SHP77 (cell line): ENCODE measurements at places on chromosomes 2 and 18.

- DNase-seq = no peak
Measured at GRCh38 chr2:236793023-236794011, 223.7 kb downstream of the ACKR3 start.

DNA sequence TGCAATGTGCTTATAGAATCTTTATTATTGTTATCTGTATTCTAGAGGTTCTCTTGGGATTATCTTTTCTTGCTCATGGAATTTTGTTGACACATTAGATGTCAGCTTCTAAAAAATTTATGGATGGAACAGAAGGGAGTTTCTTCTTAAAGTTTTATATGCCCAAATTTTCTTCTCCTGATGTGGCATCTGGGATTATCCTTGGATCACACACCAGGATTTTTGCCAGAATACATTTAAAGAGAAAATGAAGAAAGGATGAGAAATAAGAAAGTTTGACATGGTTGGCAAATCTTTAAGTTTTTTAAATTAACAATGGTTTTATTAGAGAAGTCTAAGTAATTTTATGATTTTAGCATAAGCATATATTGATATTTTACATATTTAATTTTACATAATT is 706.7 kb upstream of the TMEFF2 start:
- DNase-seq = no peak

- no peak for DNase-seq
Measured at GRCh38 chr2:138421315-138421970, 80.1 kb upstream of the SPOPL start.

GRCh38 chr2:48946449-48947048 is 191.0 kb upstream of the LHCGR start:
- peak; percentile 30 for DNase-seq

- no peak for DNase-seq
Measured at GRCh38 chr18:74689251-74689650, 91.6 kb downstream of the ZNF407 start.

DNA sequence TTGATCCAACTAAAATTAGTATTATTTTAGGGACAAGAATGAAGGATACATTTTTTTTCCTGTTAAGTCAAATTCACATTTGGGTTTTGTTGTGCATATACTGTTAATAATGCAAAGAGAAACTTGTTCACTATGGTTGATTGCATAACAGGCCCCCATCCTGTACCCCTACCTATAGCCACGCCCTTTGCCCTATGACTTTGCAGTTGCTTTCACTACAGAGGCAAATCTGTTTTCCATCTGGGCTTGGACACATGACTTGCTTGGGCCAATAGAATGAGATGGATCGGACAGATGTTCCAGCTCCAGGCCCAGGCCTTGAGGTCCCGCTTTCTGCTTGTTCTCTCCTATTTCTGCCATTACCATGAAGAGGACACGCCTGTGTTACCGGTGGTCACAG is 278.5 kb upstream of the HNRNPA3 start:
- no peak for DNase-seq

GRCh38 chr2:63598981-63599380 is 10.2 kb downstream of the MDH1 start:
- DNase-seq = no peak

DNA sequence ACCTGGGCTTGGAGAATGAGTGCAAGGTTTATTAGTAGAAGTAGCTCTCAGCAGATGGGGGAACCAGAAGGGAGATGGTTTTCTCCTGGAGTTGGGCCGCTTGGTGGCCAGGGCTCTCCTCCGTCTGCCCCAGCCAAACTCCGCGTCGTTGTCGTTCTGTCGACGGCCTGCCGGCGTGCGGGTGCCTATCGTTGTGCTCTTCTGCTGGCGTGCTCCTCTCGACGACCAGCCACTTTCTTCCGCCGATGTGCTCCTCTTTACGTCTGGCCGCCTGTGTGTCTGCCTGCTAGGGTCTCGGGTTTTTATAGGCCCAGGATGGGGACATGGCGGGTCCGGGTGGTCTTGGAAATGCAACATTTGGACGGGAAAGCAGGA is 119.1 kb downstream of the BMPR2 start:
- no peak for DNase-seq

DNA sequence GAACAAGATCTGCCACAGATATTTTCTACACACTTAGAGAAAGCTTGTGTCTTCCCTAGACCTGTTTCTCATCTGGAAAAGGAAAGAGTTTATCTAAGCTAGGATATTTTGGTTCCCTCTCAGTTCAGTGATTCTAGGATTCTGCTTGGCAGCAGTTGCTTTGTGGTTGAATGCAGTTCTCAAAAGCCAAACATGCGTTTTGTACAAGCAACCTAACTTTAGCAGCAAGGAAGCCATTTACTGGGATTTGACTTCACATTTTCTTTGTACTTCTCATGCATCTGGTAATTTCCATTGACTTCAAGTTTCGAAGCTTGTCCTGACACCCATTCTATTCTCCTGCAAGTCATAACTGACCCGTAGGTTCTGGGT is 33.3 kb downstream of the VSNL1 start:
- DNase-seq = no peak

GRCh38 chr18:35073186-35074105 is 32.2 kb downstream of the MAPRE2 start:
- no peak for DNase-seq

DNA sequence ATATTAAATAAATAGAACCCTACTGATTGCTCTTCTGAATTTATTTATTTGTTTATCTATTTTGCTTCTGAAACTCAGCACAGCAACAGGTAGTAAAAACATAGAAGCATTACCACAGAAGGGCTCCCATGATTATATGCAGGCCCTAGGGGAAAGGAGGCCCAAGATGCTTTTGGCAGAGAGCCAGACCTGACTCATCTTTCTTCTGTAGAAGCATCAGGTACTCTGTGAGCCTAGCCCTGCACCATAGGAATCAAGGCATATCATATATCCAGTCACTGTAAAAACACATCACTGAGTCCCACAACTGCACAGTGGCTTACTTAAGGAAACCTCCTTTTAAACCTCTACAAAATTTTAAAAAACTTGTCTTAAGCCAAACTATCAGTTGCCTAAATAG is 1.8 kb downstream of the SCN9A start:
- DNase-seq = peak; percentile 75

DNA sequence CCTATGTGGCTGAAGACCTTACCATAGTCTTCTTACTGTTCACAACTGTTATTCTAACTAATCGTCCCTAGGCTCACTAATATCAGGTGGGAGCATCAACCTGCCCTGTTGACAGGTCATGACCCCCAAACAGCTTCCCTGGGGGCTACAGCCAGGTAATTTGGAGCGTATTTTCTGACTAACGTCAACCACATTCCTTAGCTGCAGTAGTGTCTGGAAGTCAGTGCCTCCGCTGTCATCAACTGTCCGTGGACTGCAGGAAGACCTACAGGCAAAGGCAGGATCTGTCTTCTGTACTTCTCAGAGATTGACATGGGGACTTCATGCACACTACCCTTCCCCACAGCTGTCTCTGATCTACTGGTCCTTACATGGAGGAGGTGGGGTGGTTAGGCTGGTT is 456.9 kb downstream of the BCL11A start:
- no peak for DNase-seq

GRCh38 chr2:20781656-20782265 is 41.1 kb downstream of the LDAH start:
- no peak for DNase-seq

DNA sequence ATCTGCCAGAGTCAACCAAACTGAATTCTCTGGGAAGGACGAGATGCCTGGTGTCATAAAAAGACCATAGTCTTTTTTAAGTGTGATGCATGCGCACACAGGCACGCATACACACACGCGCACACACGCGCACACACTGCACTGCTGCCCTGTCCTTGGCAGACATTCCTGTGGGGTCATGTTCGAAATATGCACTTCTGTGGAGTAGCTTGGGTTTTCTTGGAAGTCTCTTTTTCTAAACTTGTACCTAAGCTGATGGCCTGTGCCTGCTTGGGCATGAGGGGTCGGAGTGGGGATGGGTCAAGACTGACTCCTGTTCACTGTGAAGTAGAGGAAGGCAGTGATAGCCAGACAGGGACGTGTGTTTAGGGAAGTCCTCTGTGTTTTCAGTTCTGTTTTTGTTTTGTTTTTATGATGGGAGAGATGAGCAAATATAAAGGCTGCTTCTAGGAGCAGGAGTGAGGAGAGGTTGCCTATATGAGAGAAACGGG is 4.0 kb upstream of the RMC1 start:
- DNase-seq = no peak

DNA sequence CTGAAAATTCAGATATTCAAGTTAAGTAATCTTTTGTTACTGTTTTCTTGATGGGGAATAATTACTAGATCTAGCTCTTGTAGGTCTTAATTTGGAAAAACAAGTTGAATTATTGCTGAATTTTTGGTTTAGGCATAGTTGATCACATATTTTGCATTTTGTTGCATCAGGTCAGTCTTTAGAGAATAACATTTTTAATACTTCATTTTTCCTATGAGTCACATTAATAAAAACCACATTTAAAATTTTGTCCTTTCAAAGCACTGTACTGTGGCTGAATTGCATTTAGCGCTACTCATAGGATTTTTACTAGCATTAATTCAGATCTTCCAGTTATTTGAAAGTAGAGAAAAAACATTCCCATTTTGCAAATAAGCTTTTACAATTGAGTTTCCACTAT is 23.2 kb downstream of the MAP4K4 start:
- DNase-seq = no peak

- DNase-seq = no peak
Measured at GRCh38 chr2:202035941-202036372, 2.3 kb downstream of the FZD7 start.

- DNase-seq = no peak
Measured at GRCh38 chr2:241460631-241461030, 47.8 kb downstream of the STK25 start.

GRCh38 chr2:85797921-85798320 is 44.1 kb downstream of the ATOH8 start:
- peak; percentile 41 for DNase-seq

DNA sequence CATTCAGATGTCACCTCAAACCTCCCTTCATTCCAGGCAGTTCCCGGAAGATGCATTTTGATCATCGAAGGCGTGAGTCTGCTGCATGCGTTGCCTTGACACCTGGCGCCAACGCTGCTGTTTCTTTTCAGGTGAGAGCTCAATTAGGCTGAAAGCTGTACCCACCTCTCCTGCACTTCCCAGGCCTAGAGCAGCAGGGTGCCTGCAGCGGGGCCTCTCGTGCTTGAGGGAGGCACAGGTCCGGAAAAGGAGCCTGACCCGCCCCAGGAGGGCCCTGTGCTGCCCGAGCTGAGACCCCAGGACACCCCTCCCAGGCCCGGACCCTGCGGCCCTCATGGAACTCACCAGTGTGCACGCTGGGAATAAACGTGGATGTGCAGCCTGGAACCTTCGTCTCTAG is 31.4 kb upstream of the KCNG2 start:
- no peak for DNase-seq
